ENCODE measurements at places on chromosomes 13 and 19.
A peak's percentile ranks its signal among the peaks of the same experiment; 100 is the strongest.

- DNase-seq = no peak
Observed at GRCh38 chr13:105721016-105721415, 814.4 kb downstream of the EFNB2 start.

DNA sequence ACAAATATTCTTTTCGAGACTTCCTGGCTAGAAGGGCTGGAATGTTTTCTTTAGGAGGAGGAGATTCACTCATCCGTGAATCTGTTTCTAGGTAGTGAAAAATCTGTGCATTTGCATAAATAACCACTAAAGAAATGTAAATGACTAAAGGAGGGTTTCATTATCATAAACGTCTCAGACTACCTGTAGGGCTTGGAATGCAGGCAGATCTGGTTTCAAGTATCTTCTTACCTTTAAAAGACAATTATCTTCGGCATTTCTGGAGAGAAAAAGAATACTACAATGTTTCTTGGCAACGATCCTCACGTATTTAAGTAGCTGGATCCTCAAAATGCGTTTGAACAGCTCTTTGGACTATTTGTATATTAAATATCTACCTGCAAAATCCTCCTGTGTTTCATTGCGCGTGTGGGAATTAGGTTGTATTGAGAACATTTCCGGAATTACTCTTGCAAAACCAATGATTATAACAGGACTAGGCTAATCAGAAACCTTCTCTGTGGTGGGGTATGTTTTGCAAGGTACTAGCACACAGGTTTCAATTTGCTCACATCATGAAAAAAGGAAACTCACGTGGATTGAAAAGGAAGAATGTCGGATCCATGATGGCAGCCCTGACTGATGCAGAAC lies 291.1 kb upstream of the ARGLU1 start:
- no peak for DNase-seq

GRCh38 chr13:94712812-94713560 lies 641 bp upstream of the SOX21 start:
- no peak for DNase-seq

DNA sequence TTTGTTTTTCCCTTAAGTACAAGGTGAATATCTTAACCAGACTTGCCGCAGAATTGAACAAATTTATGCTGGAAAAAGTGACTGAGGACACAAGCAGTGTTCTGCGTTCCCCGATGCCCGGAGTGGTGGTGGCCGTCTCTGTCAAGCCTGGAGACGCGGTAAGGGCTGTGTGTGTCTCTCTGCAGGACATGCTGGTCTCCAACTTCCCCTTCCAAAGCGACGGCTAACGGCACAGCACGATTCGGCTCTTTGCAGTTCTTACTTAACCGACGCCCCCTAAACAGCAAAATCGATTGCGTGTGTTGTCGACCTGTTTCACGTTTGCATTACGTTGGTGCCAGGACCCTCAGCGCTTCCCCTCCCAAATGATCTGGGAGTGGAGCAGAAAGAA lies 73.2 kb downstream of the GGACT start:
- no peak for DNase-seq

GRCh38 chr13:112877976-112878955 lies 90.7 kb upstream of the MCF2L start:
- DNase-seq = no peak

GRCh38 chr19:4057931-4058692 lies 8.6 kb downstream of the ZBTB7A start:
- DNase-seq = peak; percentile 87

- no peak for DNase-seq
Observed at GRCh38 chr13:79226250-79226649, 179.8 kb downstream of the RBM26 start.

DNA sequence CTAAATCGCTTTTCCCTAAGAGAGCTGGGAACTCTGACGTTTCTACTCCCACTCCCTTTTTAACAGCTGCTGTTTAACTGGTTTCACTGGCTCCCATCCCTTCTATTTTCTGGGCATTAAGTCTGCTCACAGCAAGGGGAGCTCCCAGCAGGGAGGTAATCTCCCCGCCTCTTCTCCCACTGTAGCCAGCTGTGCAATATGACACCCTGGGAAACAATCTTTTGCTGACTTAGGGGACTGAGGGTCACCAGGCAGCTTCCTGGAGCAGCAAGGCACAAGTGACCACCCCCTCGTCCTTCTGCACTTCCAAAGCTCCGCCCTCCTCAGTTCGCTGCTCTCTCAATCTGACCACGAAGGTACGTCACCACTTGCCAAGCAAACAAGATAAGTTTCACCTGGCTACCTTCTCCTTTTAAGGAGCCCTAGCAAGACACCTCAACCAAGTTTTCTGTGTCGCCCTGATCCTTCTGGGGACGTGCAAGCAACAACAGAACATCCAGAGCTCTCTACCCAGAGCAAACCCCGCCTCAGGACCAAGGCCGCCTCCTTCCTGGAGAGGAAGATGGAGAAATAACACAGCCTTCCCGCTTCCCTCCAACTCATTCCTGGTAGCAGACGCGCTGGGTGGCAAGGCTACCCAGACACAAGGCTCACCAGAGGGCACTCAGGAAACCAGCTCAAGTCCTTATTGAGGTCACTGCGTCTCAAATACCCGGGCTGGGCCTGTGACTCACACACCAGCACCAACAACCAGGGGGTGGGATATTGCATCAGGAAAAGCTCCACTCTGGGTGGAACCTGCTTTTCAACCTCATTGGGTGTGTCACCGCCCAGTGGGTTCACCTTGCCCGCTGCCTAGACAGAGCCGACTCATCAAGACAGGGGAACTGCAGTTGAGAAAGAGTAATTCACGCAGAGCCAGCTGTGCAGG lies 92.4 kb downstream of the STK24 start:
- DNase-seq = peak; percentile 98

- no peak for DNase-seq
Observed at GRCh38 chr13:97946951-97947588, 6.4 kb upstream of the IPO5 start.

DNA sequence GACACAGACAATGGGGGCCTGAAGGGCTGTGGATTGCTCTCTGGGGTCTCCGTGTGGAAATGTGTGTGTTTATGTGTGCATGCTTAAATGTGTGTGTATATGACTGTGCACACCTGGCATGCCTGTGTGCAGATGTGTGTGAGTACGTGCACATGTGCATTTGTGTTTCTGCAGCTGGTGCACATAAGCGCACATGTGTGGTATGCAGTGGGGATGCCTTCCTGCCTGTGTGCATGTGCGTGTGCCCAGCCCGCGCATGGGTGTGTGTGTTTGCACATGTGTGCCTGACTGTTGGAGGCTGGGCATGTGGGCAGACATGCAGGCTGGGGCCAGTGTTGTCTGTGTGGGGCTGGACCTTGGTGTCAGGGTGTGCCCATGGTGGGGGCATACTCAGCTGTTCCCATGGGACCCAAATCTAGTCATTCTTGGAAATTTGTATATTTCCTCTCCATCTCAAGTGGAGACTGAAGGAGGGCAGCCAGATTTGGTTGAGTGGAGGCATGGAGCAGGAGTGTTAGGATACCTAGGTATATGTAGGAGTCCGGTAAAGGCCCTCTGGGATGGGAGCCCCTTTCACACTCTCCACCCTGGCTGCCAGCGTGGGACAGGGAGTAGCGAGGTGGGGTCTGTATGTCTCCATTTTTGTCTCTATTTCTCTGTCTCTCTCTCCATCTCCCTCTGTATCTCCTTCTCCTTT lies 49.9 kb downstream of the CELF5 start:
- DNase-seq = no peak

- no peak for DNase-seq
Observed at GRCh38 chr19:22627526-22627925, 6.6 kb upstream of the ZNF492 start.

DNA sequence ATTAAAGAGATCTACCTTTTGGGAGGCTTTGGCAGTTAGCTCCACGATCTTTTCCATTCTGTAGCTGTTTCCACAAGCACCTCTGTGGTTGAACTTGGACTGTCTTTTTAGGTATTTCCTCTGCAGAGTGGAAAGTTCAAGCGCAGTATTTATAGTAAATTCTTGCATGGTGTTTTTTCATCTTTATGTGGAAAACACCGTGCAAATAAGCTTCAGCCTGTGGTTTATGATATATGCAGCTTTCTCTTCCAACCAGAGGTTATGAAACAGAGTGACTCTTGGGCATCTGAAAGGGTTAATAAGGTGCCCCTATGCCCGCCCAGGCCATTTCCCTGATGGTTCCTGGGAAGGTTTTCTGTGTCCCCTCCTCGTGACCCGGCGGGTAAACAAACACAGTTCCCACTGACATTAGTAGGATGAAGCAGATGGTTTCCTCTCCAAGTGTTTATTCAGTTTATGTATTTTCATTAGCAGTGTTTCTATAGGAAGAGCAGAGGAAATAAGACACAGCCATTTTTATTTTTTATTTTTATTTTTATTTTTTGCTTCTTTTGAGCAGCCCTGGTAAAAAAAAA lies 39.7 kb upstream of the RNF113B start:
- no peak for DNase-seq

DNA sequence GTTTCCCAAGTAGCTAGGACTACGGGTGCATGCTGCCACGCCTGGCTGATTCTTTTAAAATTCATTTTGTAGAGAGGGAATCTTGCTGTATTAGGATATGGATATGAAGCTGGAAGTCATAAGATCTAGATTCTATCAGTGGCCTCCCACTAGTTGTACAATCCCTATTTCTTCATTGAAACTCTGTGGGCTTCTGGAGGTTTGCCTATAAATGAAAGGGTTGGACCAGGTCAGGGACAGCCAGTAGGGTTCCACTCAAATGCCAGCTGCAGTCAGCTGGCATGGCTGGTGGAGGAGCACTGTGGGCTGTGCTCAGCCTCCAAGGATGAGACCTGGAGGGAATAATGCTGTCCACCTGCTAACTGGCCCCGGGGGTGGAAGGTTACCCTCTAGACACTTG lies 110.2 kb upstream of the GJB6 start:
- DNase-seq = no peak

DNA sequence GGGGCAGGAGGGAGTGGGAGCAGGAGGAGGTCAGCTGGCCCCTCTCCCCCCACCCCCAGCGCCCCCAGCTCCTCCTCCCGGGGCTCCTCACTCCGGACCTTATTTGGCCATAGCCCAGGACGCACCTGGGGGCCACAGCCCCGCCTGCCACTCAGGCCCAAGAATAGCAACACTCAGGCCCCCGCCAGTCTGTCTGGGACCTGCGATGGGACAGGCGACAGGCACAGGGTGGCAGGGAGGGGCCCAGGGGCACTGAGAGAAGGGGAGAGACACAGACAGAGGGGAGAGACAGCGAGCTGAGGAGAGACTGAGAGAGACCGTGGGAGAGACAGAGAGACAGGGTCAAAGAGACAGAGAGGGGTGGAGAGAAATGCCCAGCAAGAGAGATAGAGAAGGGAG lies 10.2 kb downstream of the JOSD2 start:
- DNase-seq = no peak

- DNase-seq = no peak
Observed at GRCh38 chr13:89878904-89879303, 1468.6 kb upstream of the MIR17HG start.

GRCh38 chr19:8337728-8338127 lies 5.3 kb downstream of the KANK3 start:
- no peak for DNase-seq

GRCh38 chr19:35124098-35125060 lies 8.8 kb downstream of the FXYD3 start:
- peak; percentile 88 for DNase-seq

DNA sequence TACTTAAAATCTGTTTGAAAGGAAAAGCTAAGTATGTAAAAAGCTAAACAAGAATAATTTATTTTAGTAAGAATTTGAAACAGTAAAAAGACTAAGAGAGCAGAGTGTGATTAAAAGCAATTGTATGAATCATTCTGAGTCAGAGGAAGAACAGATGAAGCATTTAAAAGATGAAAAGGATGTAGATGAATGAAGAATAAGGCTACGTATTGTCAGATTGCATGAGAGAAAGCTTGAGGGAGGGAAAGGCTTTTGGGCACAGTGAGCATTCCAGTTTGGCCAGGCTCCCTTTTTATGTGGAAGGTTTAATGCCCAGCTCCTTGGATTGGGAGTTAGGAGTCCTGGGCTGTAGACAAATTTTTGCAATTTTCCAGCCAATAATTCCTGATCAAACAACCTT lies 117.7 kb downstream of the FREM2 start:
- peak; percentile 78 for DNase-seq

- no peak for DNase-seq
Observed at GRCh38 chr13:27535546-27535945, 84.8 kb downstream of the LNX2 start.

DNA sequence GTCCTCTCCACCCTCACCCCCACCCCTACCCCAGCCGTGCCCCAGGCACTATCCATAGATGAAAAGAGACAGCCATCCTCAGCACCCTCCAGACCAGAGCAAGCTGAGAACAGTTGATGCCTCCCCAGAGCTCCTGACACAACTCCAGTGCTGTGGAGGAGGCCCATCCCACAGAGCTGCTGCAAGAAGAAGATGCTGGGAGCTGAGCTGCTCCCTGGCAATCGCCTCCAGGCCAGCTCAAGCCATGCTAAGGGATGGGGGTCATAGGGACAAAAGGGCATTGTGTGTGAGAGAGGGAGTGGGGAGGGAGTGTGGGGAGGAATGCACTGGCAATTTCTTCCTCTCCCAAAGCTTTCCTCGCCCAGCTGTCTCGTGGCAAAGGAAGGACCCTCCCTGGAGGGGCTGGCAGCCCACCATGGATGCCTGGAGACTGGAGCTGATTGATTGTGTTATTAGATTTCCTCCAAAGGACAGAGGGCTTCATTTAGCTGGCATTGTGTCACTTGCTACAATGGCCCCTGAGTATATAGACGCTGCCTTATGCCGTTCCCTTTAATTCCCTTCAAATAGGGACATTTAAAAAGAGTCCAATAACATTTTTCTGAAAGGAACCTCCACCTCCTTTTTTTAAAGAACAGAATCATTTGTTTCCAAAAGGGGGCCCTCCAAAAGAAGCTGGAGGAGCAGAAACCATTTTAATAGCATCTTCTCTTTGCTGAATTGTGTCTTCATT lies 476.4 kb downstream of the FOXO1 start:
- DNase-seq = no peak

GRCh38 chr13:35716186-35716585 lies 239.7 kb upstream of the MAB21L1 start:
- DNase-seq = no peak

- no peak for DNase-seq
Observed at GRCh38 chr19:55193481-55193880, 13.4 kb upstream of the SYT5 start.

DNA sequence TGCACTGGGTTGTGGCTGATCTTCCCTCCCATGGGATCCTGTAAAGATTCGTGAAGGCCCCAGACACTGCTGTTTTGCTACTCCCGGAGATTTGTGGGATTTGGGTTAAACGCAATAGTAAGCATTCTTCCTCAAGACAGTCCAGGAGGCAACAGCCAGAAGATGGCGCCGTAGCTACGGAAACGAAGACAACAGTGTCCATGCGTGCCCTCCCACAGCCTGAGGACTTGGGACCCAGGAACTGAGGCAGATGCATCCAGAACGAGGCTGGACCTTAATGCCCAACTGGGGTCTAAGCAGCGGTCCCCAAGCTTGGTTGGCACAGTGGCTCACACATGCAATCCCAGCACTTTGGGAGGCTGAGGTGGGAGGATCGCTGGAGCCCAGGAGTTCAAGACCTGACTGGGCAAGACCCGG lies 57.6 kb upstream of the ZNF507 start:
- DNase-seq = peak; percentile 50

DNA sequence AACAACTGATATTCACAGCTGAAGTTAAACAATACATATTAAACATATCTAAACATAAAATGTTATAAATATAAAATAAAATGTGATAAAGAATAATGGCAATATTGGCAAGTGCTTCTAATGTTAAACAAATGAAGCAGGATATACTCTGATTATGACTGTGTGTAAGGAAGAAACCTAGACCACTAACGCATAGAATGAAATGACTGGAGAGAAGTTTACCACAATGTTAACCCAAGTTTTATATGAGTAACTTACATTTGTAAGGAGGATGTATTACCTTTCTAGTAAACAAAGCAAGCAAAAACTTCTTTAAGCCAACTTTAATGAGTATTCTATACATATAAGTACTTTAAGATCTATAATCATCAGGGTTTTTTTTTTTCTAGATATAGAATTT lies 43.0 kb downstream of the RB1 start:
- no peak for DNase-seq

Data from SW480 (cell line).